Tibial nerve (tissue), 4 donors: ENCODE measurements at places on chromosomes 7 and 10. TPM values are rescaled to one million over a fixed set of nuclear protein-coding genes. Genes with fewer than 3 reads are reported as not detected.

The NKX1-2 gene
- not detected for total RNA-seq

The IPMK gene
- total RNA-seq: 4.5 TPM

The CPXM2 gene
- 45.2 TPM for total RNA-seq

The TRRAP gene
- total RNA-seq: 41.0 TPM

The OR2A12 gene
- not detected for total RNA-seq

GRCh38 chr7:85627791-85628586 lies 441.1 kb upstream of the SEMA3D start:
- no peak for DNase-seq

- no peak for DNase-seq
Measured at GRCh38 chr7:27532314-27532713, 130.4 kb downstream of the HIBADH start.

GRCh38 chr7:133253519-133253875 lies 619 bp downstream of the EXOC4 start:
- DNase-seq: no peak

DNA sequence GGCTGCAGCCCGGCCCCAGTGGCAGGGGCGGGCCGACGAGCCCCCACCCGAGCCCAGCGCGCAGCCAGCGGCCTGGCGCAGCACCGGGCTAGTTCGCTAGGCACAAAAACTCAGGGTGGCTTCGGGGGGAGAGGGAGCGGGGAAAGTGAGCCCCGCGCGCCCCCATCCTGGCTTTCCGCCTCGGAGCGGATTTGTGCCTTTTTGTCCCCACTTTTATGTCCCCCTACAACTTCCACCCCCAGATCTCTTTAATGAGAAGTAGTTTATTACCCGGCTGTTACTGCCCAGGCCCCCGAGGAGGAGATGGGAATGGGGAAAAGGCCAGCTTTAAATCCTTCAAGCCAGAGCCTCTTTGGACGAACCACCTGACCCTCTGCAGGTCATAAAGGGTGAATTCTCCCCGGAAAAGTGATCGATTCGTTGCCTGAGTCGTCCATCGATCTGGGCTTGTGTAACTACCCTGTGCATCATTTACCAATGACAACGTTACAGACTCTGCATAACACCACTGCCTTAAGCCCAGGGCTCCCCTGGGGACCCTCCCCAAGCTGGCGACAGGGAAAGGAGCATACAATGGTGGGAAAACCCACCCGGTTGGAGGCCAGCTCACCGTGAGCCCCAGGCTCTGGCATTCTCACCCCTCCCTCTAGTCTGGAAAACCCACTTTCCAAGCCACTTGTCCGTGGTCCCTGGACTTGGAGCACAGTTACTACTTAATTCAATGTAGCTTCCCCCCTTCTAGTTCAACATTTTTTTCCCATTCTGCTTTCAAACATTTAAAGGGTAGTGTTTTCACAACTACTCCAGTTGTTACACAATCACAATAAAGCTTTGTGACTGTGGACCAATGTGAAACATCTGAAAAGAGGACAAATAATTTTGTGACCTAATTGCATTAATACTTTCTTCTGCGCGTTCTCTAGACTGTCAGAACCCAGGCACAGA lies 748 bp upstream of the SH3PXD2A start:
- no peak for DNase-seq

GRCh38 chr7:128166603-128167041 lies 74.5 kb upstream of the LEP start:
- no peak for DNase-seq

- no peak for DNase-seq
Measured at GRCh38 chr10:112959207-112959838, 9.3 kb downstream of the TCF7L2 start.

DNA sequence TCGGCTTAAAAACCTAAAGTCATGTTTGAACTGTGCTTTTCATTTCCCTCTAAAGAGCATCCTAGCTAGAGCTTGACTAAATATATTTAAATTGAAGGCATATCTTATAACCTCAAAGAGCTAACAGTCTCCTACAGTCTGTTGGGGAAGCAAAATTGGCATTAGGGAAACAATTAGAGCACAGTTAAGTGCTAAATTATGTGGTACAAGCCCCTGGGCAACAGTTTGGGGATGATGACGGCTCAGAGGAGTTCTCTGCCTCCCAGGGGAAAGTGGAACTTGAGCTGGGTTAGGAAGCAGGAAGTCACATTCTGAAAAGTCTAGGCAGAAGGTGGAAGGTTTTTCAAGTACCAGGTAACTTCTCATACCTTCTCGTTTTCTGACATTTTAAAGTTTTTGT lies 18.6 kb upstream of the GOT1 start:
- no peak for DNase-seq

DNA sequence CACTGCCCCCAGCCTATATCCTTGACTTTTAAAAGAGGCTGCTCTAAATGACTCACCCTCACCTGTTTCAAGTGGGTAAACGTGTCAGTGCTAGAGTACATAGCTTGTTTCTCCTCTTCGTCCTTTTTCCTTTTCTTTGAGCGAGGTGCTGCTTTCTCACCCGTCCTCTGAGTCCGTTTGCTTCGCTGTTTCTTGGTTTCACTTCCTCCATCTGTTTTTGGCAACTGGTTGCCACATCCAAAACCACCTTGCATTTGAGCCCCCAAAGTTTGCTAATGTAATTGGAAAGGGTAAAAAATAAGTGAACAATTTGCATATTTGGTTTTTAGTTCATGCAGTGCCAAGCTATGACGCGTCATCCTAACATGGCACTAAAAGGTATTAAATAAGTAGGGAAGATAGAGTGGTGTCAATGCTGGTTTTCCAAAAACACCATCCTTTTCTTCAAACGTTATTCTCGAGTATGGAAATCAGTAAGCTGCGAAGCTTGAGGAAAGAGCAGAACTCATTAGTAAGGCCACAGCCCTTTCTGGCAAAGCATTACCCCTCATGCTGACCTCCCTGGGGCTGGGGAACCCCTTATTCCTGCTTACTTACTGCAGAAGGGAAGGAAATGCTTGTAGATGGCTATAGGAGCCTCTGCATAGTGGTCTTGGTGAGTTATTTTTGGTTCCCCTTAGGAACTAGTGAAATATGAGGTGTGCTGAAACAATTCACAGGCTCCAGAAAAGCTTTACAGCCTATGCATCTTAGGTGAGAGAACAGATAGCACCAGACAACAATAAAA lies 133.5 kb downstream of the GALNT11 start:
- no peak for DNase-seq
